Neuronal stem cell (in vitro differentiated cells): ENCODE measurements at places on chromosomes 4 and X.

DNA sequence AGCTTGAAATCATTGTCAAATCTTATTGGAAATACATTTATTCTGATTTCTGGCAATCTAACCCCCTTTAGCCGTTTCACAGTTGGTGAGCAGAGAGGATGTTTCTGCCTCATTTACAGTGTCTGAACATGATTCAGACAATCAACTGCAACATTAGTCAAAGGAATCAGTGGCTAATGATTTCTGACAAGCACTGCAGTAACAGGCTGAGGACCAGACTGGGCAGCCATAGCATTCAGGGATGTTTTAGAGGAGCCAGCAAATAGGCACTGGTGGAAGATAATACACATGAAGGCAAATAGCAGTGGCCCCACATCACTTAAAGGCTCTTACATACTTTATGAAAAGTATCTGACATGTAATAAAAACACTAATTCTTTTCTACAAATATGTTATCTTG is 102.8 kb downstream of the TTC29 start:
- no peaks in the 10 kb centered on the region for H3K36me3 ChIP-seq
- H3K4me1 ChIP-seq, result no peaks in the 10 kb centered on the region
- H3K4me3 ChIP-seq, result no peak overlapping the region
- H3K27ac ChIP-seq, result no peak overlapping the region
- no peak for DNase-seq

DNA sequence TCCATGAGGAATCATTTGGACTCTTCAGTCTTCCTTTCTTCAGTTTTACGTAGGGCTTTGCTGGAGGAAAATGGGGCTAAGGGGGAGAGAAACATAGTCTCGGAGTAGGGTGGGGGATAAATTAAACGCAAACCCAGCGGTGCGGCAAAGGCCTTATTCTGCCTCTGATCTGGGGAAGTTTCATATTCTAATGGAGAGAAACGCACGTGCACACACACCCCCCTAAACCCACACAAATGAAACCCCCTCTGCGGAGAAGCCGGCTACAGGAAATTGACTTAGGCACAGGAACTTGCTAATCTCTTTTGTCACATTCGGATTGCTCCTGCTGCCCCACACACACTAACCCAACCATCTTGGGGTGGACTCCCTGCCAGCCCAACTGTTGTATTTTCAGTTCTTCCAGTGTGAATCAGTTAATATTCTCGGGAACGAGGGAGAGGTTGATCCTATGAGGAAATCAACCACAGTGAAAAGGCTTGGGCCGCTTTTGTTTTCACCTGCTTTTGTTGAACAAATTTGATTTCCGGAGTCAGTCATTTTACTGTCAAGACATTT is at the start of gene RHOH:
TSS of gene RHOH (plus strand) at position 308 of the 558 bp plus-strand sequence. CDS start 46,356 bp downstream, outside the sequence.
- H3K27me3 ChIP-seq, result no peaks in the 10 kb centered on the region
- H3K4me3 ChIP-seq, result peak within 1 kb of the TSS; percentile 41
- peak within 1 kb of the TSS; percentile 30 for H3K27ac ChIP-seq
- no peaks in the 10 kb centered on the region for H3K36me3 ChIP-seq

GRCh38 chr4:182540496-182540895 is 297.3 kb downstream of the TENM3 start:
- no peaks in the 10 kb centered on the region for H3K27me3 ChIP-seq
- H3K27ac ChIP-seq, result no peak overlapping the region
- no peak overlapping the region for H3K4me3 ChIP-seq
- no peaks in the 10 kb centered on the region for H3K36me3 ChIP-seq
- no peak for DNase-seq

GRCh38 chrX:139832718-139833309 is 100.0 kb downstream of the ATP11C start:
- H3K36me3 ChIP-seq, result no peaks in the 10 kb centered on the region
- no peaks in the 10 kb centered on the region for H3K27me3 ChIP-seq
- H3K27ac ChIP-seq, result no peak overlapping the region
- H3K4me1 ChIP-seq, result peaks cover 1% of the 10 kb centered on the region

GRCh38 chr4:145154573-145154972 is 25.8 kb downstream of the OTUD4 start:
- no peaks in the 10 kb centered on the region for H3K4me1 ChIP-seq
- H3K36me3 ChIP-seq, result peaks cover 4% of the 10 kb centered on the region
- no peak overlapping the region for H3K4me3 ChIP-seq
- DNase-seq, result no peak

- no peak overlapping the region for H3K27ac ChIP-seq
- H3K27me3 ChIP-seq, result no peaks in the 10 kb centered on the region
- H3K36me3 ChIP-seq, result no peaks in the 10 kb centered on the region
- no peak for DNase-seq
Measured at GRCh38 chr4:78689700-78690323, 86.3 kb upstream of the BMP2K start.

DNA sequence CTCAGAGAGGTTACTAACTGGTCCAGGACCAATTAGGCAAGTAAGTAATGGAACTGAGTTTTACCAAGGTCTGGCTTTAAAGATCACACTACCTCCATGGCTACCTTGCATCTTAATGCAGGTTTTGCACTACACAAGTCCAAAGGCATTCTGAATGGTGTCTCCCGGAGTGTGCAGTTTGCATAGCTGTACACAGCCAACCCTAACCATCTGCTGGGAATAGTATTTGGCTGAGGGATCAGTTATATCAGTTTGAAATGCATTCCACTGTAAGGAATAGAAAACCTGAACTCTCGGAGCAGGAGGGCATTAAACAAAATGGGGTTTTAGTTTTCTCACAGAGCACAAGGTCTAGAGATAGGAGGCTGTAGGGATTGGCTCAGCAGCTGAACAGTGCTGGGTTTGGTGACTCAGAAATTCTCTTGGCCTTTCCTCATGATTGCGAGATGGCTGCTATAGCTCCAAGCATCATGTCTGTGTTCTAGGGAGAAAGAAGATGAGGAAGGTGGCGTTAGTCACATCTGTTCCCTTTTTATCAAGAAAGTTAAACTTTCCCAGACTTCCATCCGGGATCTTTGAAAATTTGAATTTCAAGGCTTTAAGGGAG is 177.1 kb downstream of the NHS start:
- H3K27me3 ChIP-seq, result peaks cover 8% of the 10 kb centered on the region
- DNase-seq, result no peak
- no peak overlapping the region for H3K27ac ChIP-seq
- no peaks in the 10 kb centered on the region for H3K36me3 ChIP-seq
- H3K4me1 ChIP-seq, result peaks cover 24% of the 10 kb centered on the region

- DNase-seq, result no peak
- no peak overlapping the region for H3K27ac ChIP-seq
- no peaks in the 10 kb centered on the region for H3K27me3 ChIP-seq
- no peak overlapping the region for H3K4me3 ChIP-seq
- H3K4me1 ChIP-seq, result no peaks in the 10 kb centered on the region
Measured at GRCh38 chrX:97494756-97495372, 611.2 kb downstream of the RPA4 start.

DNA sequence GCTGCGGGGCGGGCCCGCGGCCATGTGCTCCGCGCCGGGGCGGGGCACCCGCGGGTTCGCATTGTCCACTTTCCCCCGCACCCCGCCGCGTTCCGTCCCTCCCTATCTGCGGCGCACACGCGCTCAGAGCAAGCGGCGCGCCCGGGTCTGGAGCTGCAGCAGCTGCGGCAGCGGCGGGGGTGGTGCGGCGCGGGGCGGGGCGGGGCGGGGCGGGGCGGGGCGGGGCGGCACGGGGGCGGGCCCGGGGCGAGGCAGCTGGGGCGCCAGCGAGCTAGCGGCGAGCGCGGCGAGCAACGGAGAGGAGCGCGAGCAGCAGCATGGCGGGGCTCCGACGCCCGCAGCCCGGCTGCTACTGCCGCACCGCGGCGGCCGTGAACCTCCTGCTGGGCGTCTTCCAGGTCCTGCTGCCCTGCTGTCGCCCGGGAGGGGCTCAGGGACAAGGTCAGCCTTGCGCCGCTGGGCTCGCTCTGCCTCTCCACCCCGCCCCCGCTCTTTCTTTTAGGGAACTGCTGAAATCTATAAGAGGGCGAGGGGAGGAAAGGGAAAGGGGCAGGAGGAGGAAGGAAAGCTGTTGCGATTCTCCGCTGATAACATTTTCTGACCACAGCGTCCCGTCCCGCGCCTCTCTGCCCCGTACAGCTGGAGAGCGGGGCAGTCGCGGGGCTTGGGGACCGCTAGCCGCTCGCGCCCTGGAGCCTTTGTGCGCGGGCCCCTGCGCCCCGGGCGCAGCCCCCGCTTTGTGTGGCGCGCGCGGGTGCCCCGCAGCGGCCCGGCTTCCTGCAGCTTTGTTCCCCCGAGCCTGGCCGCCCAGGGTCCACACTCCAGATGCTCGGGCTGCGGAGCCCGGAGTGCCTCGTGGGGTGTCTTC is at the start of gene TMEM131L:
TSS of gene TMEM131L (plus strand) at position 280 of the 868 bp plus-strand sequence. CDS start at position 318, 38 bp downstream.
- DNase-seq, result peak; percentile 75
- no peaks in the 10 kb centered on the region for H3K27me3 ChIP-seq
- peak within 1 kb of the TSS; percentile 95 for H3K4me3 ChIP-seq

- DNase-seq, result no peak
- H3K4me1 ChIP-seq, result no peaks in the 10 kb centered on the region
- no peaks in the 10 kb centered on the region for H3K27me3 ChIP-seq
Measured at GRCh38 chr4:81625422-81626417, 154.0 kb upstream of the RASGEF1B start.

- H3K36me3 ChIP-seq, result no peaks in the 10 kb centered on the region
- no peak overlapping the region for H3K4me3 ChIP-seq
- DNase-seq, result no peak
- H3K27ac ChIP-seq, result no peak overlapping the region
Measured at GRCh38 chr4:182973511-182973911, 56.3 kb upstream of the DCTD start.

DNA sequence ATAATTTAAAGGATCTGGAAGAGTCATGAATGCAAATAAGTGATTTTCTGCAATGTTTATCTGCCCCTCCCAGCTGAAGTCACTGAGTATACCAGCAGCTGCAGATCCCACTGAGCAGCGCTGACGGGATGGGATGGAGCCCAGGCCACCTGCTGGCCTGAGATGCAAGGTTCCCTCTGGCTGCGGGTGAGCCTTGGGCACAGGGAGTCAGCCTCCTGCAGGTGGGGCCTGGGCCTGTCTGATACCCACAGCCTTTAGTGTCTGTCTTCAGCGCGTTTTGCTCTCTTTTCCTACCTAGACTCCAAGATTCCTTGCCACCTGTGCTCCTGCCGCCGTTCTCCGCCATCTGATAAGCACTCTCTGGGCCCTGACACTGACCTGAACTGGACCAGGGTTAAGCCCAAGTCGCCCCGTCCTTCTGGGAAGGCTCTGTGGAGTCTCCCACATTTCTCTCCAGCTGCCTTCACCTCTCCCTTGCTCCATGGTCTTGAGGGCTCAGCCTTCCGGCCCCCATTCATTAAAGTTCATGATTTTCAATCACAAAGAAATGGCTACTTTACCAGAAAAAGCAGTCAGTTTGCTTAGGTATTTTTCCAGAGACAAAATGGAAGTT is 223.1 kb upstream of the FAT1 start:
- DNase-seq, result no peak
- no peaks in the 10 kb centered on the region for H3K27me3 ChIP-seq
- no peak overlapping the region for H3K4me3 ChIP-seq
- peaks cover 7% of the 10 kb centered on the region for H3K4me1 ChIP-seq

- DNase-seq, result no peak
- no peaks in the 10 kb centered on the region for H3K36me3 ChIP-seq
Measured at GRCh38 chr4:176587920-176588319, 204.8 kb downstream of the VEGFC start.

DNA sequence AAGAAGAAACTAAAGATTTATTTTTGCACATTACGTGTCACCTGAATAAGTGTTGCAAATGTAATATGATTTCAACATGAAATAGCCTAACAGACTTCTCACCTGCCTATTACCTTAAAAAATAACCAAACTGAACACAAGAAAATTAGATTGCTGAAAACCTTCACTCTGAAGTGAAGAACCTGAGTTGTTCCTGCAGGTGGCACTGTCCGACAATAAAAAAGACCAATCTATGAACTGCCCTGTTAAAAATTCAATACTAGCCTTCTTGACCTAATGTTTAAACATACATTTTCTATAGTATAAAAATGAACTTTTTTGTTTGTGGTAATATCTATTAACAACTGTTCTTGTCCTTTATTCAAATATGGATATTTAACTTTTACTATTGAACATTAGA is 69.2 kb upstream of the PNPLA4 start:
- H3K36me3 ChIP-seq, result no peaks in the 10 kb centered on the region
- H3K4me1 ChIP-seq, result no peaks in the 10 kb centered on the region
- no peak overlapping the region for H3K27ac ChIP-seq
- H3K4me3 ChIP-seq, result no peak overlapping the region
- peak; percentile 8 for DNase-seq
- H3K27me3 ChIP-seq, result no peaks in the 10 kb centered on the region

GRCh38 chrX:107467271-107467670 is 17.8 kb downstream of the FRMPD3 start:
- no peaks in the 10 kb centered on the region for H3K4me1 ChIP-seq
- no peak for DNase-seq

DNA sequence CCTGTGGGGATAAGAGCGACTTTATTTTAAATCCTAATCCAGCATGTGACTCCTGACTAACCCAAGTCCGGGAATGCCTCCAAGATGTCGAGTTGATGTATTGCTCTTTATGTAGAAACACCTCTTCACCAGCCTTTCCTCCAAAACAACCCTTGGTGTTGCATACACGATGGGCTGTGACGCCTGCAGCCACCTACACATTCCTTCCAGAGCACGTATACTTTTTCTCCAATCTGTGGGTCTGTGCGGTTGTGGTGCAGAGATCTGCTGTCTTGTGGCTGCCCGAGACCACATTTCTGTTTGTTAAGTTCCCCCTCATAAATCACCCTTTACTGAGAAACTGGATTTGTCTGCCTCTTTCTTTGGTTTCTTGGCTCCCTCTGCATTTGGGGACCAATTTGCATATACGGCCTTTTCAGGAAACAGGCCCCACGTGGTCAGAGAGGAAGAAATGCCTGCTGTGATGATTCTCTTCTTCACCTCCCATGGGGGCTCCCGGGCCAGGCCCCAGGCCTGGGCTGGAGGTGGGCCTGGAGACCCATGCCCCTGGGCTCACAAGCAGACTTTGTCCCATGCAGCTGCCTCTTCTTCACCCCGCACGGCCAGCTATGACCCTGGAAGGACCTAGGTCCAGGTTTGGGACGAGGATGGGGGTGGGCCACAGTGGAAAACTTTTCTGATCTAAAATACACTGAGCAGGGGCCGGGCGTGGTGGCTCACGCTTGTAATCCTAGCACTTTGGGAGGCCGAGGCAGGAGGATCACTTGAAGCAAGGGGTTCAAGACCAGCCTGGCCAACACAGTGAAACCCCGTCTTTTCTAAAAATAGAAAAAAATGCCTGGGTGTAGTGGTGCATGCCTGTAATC is 21.4 kb upstream of the AFAP1 start:
- H3K36me3 ChIP-seq, result no peaks in the 10 kb centered on the region
- no peak overlapping the region for H3K27ac ChIP-seq
- DNase-seq, result no peak
- no peak overlapping the region for H3K4me3 ChIP-seq
- H3K27me3 ChIP-seq, result no peaks in the 10 kb centered on the region

- H3K36me3 ChIP-seq, result peaks cover 16% of the 10 kb centered on the region
- H3K27me3 ChIP-seq, result no peaks in the 10 kb centered on the region
- peaks cover 7% of the 10 kb centered on the region for H3K4me1 ChIP-seq
- H3K27ac ChIP-seq, result no peak overlapping the region
Measured at GRCh38 chr4:61500883-61501282, 300.8 kb downstream of the ADGRL3 start.

DNA sequence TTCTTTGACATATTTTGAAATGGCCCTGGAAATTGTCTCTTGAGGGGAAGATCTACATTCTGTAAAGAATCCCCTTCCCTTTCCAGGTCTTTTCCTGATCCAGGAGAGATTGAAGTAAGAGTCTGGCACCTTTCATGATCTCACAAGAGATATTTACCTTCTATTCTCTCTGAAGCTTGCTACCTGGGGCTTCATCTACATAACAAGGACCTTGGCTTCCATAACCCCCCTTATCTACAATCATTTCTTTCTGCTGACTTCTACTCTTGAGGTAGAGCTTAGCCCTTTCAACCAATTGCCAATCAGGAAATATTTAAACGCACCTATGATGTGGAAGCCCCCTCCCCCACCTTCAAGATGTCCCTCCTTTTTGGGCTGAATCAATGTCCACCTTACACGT is 383.7 kb upstream of the MAGEB18 start:
- H3K36me3 ChIP-seq, result no peaks in the 10 kb centered on the region
- no peak for DNase-seq
- no peaks in the 10 kb centered on the region for H3K27me3 ChIP-seq
- no peak overlapping the region for H3K27ac ChIP-seq
